ENCODE measurements at places on chromosomes 2 and 18. TPM values are rescaled to one million over a fixed set of nuclear protein-coding genes. Genes with fewer than 3 reads are reported as not detected.

Gene LDLRAD4
- total RNA-seq = 0.65 TPM

Gene NHEJ1
- total RNA-seq = 25.5 TPM

Gene PLCD4
- 1.1 TPM for total RNA-seq

Gene RESP18
- total RNA-seq = not detected

Gene ZFAND2B
- total RNA-seq = 13.6 TPM

- DNase-seq = no peak
- no peak overlapping the region for H3K4me3 ChIP-seq
- H3K4me1 ChIP-seq = no peaks in the 10 kb centered on the region
- no peaks in the 10 kb centered on the region for H3K27me3 ChIP-seq
- no peak overlapping the region for H3K27ac ChIP-seq
Measured at GRCh38 chr2:229445019-229445418, 173.9 kb upstream of the PID1 start.

DNA sequence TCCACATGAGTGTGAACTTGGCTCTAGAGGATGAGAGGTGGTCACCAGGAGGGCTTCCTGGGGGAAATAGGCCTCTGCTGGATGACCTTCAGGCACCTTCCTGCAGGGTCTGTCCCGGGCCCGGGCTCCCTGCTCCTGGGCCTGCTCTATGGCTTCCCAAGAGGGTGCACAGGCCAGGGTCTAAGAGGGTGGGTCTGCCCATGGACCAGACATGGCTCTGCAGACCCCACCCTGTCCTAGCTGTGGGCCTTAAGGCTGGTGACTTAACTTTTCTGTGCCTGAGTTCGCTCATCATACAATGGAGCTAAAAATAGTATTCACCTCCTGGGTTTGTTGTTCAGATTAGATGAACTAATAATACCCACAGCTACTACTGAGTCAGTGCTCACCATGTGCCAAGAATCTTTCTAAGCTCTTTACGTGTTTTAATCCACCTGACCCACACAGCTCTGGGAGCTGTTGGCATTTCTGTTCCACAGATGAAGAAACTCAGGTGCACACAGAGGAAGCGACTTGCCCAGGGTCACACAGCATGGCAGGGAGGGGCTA lies 14.4 kb downstream of the INHBB start:
- H3K36me3 ChIP-seq = no peaks in the 10 kb centered on the region
- no peak for DNase-seq
- no peak overlapping the region for H3K4me3 ChIP-seq

GRCh38 chr2:102143450-102143985 lies 972 bp downstream of the IL1R1 start:
- DNase-seq = no peak
- H3K4me1 ChIP-seq = peaks cover 4% of the 10 kb centered on the region

DNA sequence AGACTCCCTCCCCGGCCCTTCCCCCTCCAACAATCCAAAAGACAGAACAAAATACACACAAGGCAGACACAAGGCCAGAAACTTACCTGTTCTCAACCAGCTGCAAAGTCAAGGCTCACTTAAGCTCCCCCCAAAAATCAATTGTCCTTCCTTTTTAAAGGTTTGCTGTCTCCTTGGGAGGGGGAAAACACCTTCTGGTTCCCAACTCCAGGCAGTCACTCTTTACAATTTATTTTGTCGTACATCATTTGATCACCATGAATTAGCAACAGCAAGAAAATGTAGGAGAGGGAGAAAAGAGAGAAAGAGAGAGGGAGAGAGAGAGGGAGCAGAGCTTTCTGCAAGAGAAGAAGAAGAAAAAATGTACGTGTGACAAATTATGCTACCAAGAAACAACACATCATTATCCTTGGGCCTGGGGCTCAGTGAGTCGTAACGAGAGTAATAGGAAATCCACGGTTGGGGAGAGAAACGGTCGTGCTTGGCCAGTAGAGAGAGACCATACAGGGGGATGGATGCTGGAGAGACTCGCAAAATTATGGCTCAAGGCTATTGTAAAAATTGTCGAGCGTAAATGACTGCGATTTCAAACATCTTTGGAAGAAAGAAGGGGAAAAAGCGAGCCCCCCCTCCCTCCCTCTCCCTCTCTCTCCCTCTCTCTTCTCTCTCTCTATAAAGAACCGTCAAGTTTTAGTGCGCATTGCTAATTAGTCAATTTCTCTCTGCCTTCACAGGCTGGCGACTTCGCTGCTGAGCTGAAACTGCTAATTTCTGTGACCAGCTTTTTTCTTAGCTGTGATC lies at the start of gene KLHL14:
KLHL14 (minus strand) TSS at position 443 of the 801 bp plus-strand sequence. CDS start 2,432 bp downstream, outside the sequence.
- H3K27ac ChIP-seq = no peak within 1 kb of the TSS
- DNase-seq = peak; percentile 13
- H3K4me3 ChIP-seq = peak within 1 kb of the TSS; percentile 65
- peaks cover 71% of the 10 kb centered on the region for H3K27me3 ChIP-seq
- H3K36me3 ChIP-seq = no peaks in the 10 kb centered on the region

DNA sequence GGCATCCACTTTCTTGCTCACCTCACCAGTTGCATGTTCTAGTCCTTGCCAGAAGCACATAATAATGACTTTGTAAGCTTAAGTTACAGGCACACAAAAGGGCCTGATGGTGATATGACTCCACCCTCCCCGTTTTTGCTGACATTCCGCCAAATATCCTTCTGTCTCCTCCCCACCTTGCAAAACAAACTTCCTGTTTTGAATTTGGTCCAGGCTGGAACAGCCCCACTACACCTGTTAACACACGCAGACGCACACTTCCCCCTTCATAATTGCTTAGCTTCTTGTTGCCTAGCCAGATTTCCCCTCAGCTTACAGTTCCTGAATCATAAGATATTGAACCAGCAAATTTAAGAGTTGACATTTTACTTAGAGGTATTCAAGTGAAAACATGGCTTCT lies at the start of gene MGAT5:
MGAT5 (plus strand) TSS at position 269 of the 400 bp plus-strand sequence. CDS start 332 bp downstream, outside the sequence.
- H3K36me3 ChIP-seq = no peaks in the 10 kb centered on the region
- no peaks in the 10 kb centered on the region for H3K27me3 ChIP-seq
- H3K4me1 ChIP-seq = peaks cover 6% of the 10 kb centered on the region
- H3K4me3 ChIP-seq = no peak within 1 kb of the TSS
- DNase-seq = no peak
- no peak within 1 kb of the TSS for H3K27ac ChIP-seq

GRCh38 chr2:168090366-168091135 lies 156.8 kb downstream of the STK39 start:
- H3K27ac ChIP-seq = no peak overlapping the region
- H3K4me3 ChIP-seq = no peak overlapping the region
- DNase-seq = no peak
- H3K4me1 ChIP-seq = peaks cover 10% of the 10 kb centered on the region

DNA sequence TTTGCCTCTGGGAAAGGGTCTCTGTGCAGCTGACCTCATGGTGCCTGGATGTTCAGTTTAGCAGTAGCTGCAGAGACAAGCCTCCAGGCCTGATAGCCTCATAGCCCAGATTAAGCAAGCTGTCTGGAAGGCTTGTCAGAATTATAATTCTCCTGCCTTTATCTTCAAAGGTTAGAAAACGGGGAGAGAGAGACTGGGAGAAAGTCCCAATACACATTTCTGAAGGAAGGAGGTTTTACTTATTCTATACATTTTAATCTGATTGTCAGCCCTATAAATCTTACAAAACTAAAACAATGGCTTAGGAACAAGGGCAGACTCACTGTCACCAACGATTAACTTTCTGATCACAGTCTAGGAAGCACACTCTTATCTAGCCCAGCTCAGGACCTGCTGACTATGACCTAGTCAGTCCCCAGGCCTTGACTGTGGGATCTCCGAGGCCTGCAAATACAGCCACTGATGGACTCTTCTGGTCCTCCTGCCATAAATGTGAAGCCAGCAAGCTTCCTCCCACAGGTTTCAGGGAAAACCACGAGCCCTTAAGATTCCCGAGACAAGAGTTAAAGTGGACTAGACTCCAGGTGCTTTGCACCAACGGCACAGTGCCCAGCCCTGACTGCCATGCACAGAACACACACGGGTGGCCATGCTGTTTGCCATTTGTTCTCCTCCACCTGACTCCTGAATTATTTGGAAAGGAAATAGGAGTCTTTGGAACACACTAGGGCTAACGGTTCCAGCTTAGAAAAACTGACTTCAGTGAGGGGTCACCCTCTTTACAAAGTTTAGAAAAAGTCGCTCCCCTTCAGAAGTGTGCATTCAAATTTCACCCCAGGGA lies 111.4 kb upstream of the SMAD7 start:
- peaks cover 12% of the 10 kb centered on the region for H3K4me1 ChIP-seq
- H3K4me3 ChIP-seq = no peak overlapping the region
- H3K27ac ChIP-seq = no peak overlapping the region
- no peak for DNase-seq
- no peaks in the 10 kb centered on the region for H3K27me3 ChIP-seq

GRCh38 chr2:199707593-199708185 lies 143.3 kb downstream of the FTCDNL1 start:
- DNase-seq = no peak
- no peaks in the 10 kb centered on the region for H3K36me3 ChIP-seq
- no peaks in the 10 kb centered on the region for H3K27me3 ChIP-seq

GRCh38 chr2:11749646-11750349 lies 3.4 kb downstream of the LPIN1 start:
- H3K36me3 ChIP-seq = no peaks in the 10 kb centered on the region
- no peak overlapping the region for H3K4me3 ChIP-seq
- no peaks in the 10 kb centered on the region for H3K27me3 ChIP-seq
- no peak overlapping the region for H3K27ac ChIP-seq
- DNase-seq = no peak
- H3K4me1 ChIP-seq = peaks cover 38% of the 10 kb centered on the region

DNA sequence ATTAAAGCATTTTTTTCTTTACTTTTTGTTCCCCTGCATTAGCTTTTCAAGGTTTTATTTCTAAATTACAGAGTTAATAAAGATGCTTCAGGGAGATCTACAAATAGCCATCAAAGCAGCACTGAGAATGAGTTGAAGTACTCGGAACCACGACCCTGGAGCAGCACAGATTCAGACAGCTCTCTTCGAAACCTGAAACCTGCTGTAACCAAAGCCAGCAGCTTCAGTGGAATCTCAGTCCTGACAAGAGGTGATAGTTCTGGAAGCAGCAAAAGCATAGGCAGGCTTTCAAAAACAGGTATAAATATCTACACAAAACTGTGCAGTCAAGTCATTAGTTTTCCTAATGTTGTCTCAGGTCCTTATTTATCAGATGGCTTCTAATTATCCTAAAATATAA lies 102.8 kb upstream of the UBXN4 start:
- no peaks in the 10 kb centered on the region for H3K27me3 ChIP-seq
- peak overlapping the region; percentile 71 for H3K27ac ChIP-seq
- peaks cover 35% of the 10 kb centered on the region for H3K36me3 ChIP-seq
- H3K4me3 ChIP-seq = no peak overlapping the region
- peaks cover 7% of the 10 kb centered on the region for H3K4me1 ChIP-seq

DNA sequence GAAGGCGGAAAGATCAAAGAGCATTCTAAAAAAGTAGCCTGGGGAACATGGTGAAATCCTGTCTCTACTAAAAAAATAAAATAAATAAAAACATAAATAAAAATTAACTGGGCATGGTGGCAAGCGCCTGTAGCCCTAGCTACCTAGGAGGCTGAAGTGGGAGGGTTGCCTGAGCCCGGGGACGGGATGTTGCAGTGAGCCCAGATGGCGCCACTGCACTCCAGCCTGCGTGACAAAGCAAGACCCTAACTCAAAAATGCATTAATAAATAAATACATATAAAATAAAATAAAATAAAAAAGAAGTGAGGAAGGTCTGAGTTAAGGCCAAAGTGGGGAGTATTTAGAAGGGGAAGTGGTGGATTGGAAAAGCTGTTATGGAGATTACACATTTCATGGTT lies 1.3 kb upstream of the PSMD14 start:
- H3K36me3 ChIP-seq = no peaks in the 10 kb centered on the region
- peak; percentile 11 for DNase-seq
- H3K4me1 ChIP-seq = peaks cover 9% of the 10 kb centered on the region
- no peak overlapping the region for H3K27ac ChIP-seq
- H3K4me3 ChIP-seq = peak overlapping the region; percentile 73

- H3K36me3 ChIP-seq = no peaks in the 10 kb centered on the region
- no peaks in the 10 kb centered on the region for H3K27me3 ChIP-seq
Measured at GRCh38 chr2:151027151-151027550, 234.5 kb downstream of the RBM43 start.

DNA sequence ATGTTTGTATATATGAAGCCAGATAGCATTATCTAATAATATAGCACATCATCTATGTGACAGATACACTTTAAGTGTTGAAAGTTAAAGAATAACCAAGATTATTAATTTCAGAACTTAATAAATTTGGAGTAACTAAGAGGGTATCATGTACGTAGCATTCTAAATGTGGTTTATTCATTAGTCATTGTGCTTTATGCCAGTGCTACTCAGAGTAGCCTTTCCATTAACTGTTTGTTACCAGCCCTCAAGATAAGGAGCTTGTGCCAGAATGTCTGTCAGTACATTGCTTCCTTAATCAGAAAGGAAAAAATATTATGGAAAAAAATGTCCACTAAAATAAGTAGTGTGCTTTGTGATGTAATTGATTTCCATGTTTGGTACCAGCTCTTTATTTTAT lies 94.9 kb upstream of the TWSG1 start:
- H3K4me1 ChIP-seq = no peaks in the 10 kb centered on the region
- H3K27me3 ChIP-seq = no peaks in the 10 kb centered on the region
- no peaks in the 10 kb centered on the region for H3K36me3 ChIP-seq
- no peak overlapping the region for H3K27ac ChIP-seq

DNA sequence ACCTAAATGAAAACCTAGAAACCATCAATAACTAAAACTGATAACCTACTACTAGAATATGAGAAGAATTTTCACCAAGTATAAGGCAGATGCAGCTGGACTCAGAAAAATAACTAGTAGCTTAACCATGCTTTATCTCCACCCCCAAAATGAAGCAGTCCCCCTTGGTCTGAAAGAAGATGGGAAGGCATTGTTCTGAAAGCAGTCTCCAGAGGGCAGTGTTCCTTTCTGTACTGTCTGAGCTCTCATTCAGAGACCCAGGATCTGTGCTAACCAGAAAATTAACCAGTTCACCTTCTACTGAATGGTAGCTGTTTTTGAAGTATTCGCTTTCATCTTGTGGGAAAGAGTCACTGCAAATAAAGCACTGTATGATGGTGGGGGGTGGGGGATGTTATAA lies 273.0 kb downstream of the PDE11A start:
- no peaks in the 10 kb centered on the region for H3K36me3 ChIP-seq
- DNase-seq = peak; percentile 63
- no peak overlapping the region for H3K27ac ChIP-seq
- no peak overlapping the region for H3K4me3 ChIP-seq
